Effector memory CD4-positive, alpha-beta T cell (primary cell): ENCODE measurements at places on chromosomes 1 and 21.

DNA sequence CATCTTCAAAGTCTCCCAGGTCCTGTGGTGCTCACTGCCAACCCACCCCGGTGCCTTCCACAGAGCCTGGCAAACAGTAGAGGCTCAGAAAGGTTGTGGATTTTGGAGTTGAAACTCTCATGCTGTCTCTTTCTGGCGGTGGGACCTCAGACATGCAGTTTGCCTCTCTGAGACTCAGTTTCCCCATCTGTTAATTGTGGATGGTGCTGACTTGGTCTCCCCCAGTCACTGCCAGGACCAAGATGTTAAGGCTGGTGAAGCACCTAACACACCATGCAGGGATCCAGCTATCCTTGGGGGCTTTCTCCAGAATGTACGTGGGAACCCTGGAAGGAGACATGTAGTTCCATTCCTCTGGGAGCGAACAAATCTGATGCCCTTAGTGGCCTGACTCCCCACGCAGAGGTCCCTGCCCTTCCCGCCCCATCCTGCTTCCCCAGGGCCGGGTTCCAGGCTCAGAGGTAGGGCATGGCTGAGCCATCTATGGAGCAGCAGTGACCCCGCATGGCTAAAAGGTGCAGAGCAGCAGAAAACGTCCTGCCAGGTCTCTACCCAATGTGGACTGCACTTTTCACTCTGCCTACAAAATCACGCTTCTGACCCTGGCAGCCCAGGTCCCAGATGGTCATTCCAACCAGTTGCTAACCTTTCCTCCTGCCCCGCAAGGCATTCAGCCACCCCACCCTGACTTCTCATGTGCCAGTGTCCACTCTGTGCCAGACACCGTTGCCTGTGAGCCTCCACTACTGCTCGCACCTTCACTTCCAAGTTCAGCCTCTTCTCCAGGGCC lies 9.2 kb upstream of the TTC22 start:
- H3K4me1 ChIP-seq, result no peaks in the 10 kb centered on the region
- H3K27ac ChIP-seq, result no peak overlapping the region
- H3K4me3 ChIP-seq, result no peak overlapping the region

DNA sequence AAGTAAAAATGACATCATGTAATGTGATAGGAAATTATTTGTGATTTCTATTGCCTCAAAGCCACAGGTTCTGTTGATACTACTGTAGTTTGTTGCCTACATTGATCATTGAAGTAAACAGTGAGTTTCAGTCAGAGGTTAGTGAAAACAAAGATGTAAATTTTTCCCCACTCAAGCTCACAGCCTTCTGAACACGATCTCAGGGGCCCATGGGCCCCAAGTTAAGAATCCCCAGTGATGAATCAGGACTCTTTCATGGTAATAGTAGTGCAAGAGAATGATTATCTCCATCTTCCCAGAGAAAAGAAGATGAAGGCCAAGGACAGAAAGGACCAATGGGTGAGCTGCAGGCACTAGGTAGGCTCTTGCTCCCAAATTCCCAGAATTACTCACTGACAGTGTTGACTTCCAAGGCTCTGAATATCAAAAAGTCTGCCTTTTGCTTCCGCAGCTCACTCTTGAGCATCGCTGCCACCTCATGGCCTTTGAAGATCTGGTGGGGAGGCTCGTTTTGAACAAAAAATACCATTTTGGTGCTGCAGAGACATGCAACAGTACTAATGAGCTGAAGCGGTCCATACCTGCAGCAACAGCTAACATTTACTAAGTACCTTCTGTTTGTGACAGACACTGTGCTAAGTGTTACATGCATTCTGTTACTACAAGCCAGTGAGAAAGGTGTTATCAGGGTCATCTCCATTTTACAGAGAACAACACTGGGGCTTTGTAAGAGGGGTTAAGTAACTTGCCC lies 113.3 kb downstream of the KIAA0319L start:
- no peak for DNase-seq
- H3K36me3 ChIP-seq, result peaks cover 79% of the 10 kb centered on the region
- no peaks in the 10 kb centered on the region for H3K27me3 ChIP-seq
- H3K4me3 ChIP-seq, result no peak overlapping the region
- H3K4me1 ChIP-seq, result no peaks in the 10 kb centered on the region

DNA sequence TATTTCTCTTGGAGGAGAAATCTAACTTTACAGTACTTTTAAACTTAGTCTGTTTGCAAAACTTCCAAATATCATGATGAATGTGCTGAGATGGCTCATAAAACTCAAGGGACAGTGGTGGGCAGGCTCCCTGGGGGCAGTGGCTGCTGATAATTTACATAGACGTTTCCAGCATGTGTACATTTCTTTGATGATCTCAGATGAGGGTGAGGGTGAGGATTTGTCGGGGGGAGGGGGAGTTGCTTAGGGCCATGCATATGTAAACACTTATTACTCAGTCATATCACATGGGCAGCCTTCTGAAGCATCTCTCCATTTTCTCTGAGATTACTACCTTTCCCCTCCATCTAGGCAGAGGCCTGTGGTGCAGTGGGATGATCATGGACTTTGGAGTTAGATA lies 152.9 kb upstream of the HMGB4 start:
- H3K27ac ChIP-seq, result no peak overlapping the region
- H3K27me3 ChIP-seq, result no peaks in the 10 kb centered on the region
- no peak for DNase-seq
- no peaks in the 10 kb centered on the region for H3K4me1 ChIP-seq
- H3K36me3 ChIP-seq, result no peaks in the 10 kb centered on the region

- no peaks in the 10 kb centered on the region for H3K27me3 ChIP-seq
- DNase-seq, result no peak
- H3K4me3 ChIP-seq, result no peak overlapping the region
- no peaks in the 10 kb centered on the region for H3K4me1 ChIP-seq
These were observed 7.1 kb downstream of the COL6A1 start for GRCh38 chr21:45988366-45989347.

- H3K4me1 ChIP-seq, result no peaks in the 10 kb centered on the region
- DNase-seq, result no peak
- H3K36me3 ChIP-seq, result no peaks in the 10 kb centered on the region
- H3K27me3 ChIP-seq, result no peaks in the 10 kb centered on the region
- no peak overlapping the region for H3K27ac ChIP-seq
These were observed 22.1 kb downstream of the TP73 start for GRCh38 chr1:3674100-3675094.

DNA sequence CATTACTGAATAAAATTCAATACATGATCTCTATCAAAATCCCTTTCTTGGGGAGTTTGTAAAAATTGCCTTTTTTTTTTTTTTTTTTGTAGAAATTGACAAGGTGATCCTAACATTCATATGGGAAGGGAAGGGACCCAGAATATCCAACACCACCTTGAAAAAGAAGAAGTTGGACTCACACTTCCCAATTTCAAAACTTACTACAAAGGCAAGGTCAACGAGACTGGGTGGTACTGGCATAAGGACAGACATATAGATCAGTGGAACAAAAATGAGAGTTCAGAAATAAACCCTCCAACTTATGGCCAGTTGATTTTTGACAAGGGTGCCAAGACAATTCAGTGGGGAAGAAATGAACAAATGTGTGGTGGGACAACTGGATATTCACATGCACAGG lies 31.4 kb upstream of the CLSTN1 start:
- DNase-seq, result no peak
- H3K27ac ChIP-seq, result no peak overlapping the region
- no peaks in the 10 kb centered on the region for H3K4me1 ChIP-seq
- peaks cover 4% of the 10 kb centered on the region for H3K36me3 ChIP-seq

- H3K27ac ChIP-seq, result no peak overlapping the region
- H3K4me1 ChIP-seq, result peaks cover 11% of the 10 kb centered on the region
- no peak for DNase-seq
These were observed 3.2 kb upstream of the SLC27A3 start for GRCh38 chr1:153771841-153772593.

DNA sequence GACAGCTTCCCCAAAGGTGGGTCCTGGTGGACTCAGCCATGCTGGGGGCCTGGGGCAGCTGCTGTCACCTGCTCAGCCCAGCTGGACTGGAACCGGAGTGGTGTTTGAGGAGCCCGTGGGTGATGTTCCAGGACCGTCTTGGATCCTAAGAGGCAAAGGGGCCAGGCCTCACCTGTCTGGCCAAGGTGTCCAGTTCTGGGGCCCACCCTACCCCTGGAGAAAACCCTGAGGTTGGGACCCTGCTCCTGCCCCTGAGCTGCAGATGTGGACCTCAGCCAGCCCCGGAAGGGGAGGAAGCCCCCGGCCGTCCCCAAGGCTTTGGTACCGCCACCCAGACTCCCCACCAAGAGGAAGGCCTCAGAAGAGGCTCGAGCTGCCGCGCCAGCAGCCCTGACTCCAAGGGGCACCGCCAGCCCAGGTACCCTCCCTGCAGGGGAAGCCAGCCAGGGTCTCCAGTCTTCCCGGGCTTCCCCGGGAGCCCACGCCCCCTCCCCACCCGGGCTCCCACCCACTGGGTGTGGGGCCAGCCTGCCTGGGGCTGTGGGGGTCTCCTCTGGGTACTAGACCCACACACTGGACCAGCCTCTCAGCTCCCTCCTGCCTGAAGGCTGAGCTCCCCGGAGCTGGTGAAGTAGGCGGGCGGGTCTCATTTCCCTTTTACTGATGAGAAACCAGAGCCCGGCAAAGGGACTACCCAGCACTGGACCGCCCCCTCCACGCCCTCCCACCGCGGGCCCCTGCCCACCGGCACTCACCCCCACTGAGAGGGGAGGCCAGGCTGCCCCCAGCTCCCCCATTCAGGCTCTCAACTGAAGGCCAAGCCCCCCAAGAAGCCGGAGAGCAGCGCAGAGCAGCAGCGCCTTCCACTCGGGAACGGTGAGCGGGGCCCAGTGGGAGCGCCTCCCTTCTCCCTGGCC lies 1.3 kb downstream of the AIRE start:
- H3K27ac ChIP-seq, result no peak overlapping the region
- H3K4me1 ChIP-seq, result no peaks in the 10 kb centered on the region
- H3K4me3 ChIP-seq, result no peak overlapping the region
- H3K27me3 ChIP-seq, result no peaks in the 10 kb centered on the region
- H3K36me3 ChIP-seq, result no peaks in the 10 kb centered on the region

DNA sequence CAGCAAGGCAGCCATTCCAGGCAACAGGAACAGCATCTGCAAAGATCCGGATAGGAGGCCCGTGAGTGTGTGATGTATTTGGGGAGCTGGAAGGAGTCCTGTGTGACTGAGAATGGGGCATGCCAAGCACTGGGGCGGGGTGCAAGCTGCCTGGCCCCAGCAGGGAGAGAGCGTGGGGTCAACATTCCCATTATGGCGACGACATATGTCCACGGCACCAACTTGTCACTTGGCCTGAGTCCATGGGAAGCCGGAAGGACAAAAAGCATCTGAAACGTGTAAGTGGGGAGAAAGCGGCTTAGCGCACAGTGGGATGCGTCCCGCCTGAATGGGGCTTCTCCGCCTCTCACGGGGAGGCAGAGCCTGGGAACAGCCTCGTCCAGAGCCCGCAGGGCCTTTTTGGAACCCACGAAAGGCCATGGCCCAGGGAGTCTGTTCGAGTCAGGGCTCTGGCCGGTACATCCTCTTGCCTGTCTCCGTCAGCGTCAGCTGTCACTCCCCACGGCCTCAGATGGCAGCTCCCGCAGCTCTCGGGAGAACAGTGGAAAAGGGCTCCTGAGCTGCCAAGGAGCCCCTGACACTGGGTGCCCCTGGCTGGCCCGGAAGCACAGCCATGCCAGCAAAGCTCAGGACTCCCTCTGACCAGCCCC lies 12.4 kb downstream of the EPHB2 start:
- no peak overlapping the region for H3K27ac ChIP-seq
- H3K4me3 ChIP-seq, result no peak overlapping the region
- H3K36me3 ChIP-seq, result no peaks in the 10 kb centered on the region

GRCh38 chr1:216815260-216816131 lies 92.3 kb upstream of the ESRRG start:
- no peaks in the 10 kb centered on the region for H3K36me3 ChIP-seq
- H3K4me3 ChIP-seq, result no peak overlapping the region
- no peak overlapping the region for H3K27ac ChIP-seq
- H3K4me1 ChIP-seq, result no peaks in the 10 kb centered on the region

DNA sequence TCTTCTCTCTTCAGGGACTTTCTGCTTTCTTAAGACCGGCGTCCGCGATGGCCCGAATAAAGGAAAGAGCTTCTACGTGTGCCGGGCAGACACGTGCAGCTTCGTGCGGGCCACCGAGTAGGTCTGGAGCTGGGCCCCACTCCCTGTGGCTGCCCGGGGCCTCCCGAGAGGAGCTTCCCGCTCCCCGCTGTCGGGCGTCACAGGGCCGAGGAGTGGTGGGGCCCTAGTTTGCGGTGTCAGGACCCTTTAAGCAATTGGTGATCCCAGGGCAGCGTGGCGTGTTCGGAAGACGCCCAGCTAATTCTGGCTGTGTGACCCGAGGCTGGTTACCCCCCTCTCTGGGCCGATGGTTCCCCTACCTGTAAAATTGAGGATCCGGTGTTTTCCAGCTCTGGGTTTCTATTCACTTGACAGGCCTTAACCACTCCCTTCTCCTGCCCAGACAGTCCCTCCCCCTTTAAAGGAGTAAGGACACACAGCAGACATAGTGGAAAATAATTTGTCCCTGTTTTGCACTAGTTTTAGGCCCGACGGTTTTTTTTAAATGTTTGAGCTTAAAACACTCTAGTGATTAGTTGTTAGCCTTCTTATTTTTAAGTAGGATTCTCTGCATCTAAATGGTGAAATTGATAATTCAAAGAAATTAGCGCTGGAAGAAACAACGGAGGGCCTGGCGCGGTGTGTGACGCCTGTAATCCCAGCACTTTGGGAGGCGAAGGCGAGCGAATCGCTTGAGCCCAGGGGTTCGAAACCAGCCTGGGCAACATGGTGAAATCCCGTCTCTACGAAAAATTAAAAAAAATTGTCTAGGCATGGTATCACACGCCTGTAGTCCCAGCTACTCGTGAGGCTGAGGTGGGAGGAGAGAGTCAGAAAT lies 553 bp downstream of the TTF2 start:
- H3K36me3 ChIP-seq, result no peaks in the 10 kb centered on the region
- peak overlapping the region; percentile 79 for H3K27ac ChIP-seq
- H3K27me3 ChIP-seq, result no peaks in the 10 kb centered on the region
- H3K4me1 ChIP-seq, result peaks cover 7% of the 10 kb centered on the region

- H3K4me1 ChIP-seq, result no peaks in the 10 kb centered on the region
- DNase-seq, result no peak
- no peaks in the 10 kb centered on the region for H3K36me3 ChIP-seq
- H3K27ac ChIP-seq, result no peak overlapping the region
These were observed 16.0 kb upstream of the EPS15 start for GRCh38 chr1:51535006-51535592.

- H3K27ac ChIP-seq, result no peak overlapping the region
- no peaks in the 10 kb centered on the region for H3K4me1 ChIP-seq
- no peaks in the 10 kb centered on the region for H3K36me3 ChIP-seq
- no peak for DNase-seq
- H3K4me3 ChIP-seq, result no peak overlapping the region
These were observed 149.4 kb downstream of the FAM78B start for GRCh38 chr1:166017395-166017794.

GRCh38 chr1:39378377-39378776 lies 113.1 kb upstream of the BMP8A start:
- H3K4me3 ChIP-seq, result no peak overlapping the region
- DNase-seq, result no peak
- peaks cover 59% of the 10 kb centered on the region for H3K36me3 ChIP-seq
- H3K27me3 ChIP-seq, result no peaks in the 10 kb centered on the region
- no peaks in the 10 kb centered on the region for H3K4me1 ChIP-seq
- no peak overlapping the region for H3K27ac ChIP-seq
